B cell (primary cell): ENCODE measurements at places on chromosomes 3 and 15. TPM values are rescaled to one million over a fixed set of nuclear protein-coding genes. Genes with fewer than 3 reads are reported as not detected.

DNA sequence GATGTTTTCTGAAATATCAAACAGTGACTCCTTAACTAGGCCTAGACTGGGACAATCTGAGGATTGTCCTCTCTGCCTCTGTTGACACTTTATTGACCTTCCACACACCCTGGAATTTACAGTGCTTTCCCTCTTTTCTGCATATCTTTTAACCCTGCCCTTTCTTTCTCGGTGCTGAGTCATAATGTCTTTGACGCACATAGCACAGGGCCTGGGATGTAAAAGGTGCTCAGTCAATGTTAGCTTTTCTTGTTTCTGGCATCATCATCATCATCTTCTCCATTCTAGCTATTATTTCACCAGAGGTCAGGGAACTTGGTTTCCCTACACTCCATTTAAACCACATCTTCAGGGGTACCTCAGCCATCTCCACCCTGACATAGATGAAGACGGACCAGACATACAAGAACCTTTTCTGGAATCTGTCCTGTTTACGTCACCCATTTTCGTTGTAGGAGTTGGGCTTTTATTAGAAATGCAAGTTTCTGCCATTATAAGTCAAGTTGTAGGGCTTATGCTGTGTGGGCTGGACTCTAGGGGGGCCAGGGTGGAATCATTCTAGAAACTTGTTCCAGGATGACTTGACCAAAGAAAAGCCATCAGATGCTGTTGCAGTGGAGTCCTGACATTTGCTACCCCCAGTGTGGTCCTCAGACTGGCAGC is 46.6 kb downstream of the ZBTB38 start:
- no peak overlapping the region for H3K4me3 ChIP-seq
- H3K36me3 ChIP-seq: peaks cover 40% of the 10 kb centered on the region
- no peak overlapping the region for H3K27ac ChIP-seq
- peaks cover 21% of the 10 kb centered on the region for H3K4me1 ChIP-seq
- no peaks in the 10 kb centered on the region for H3K27me3 ChIP-seq
- DNase-seq: no peak

DNA sequence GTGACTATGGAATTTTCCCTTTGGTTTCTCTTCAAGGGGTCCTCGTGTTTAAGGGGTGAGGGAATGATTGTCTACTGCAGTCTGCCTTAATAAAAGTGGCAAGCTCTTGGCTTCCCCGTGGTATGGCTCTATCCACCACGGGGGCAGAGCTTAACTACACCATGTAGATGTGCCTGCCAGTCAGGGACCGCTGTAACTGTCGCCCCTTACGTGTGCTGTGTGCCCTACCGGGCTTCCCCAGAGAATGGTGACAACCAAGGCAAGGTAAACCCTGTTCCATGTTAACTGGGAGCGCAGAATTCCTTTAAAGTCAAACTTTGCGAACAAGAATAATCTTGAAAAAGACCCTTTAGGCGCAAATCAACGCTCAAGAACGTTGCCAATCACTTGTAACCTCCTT is 966 bp upstream of the C3orf80 start:
- no peaks in the 10 kb centered on the region for H3K27me3 ChIP-seq
- peak; percentile 22 for DNase-seq
- no peak overlapping the region for H3K4me3 ChIP-seq
- H3K4me1 ChIP-seq: peaks cover 22% of the 10 kb centered on the region
- H3K36me3 ChIP-seq: no peaks in the 10 kb centered on the region

GRCh38 chr15:63492541-63493077 is 11.8 kb upstream of the USP3 start:
- peaks cover 64% of the 10 kb centered on the region for H3K4me1 ChIP-seq
- H3K27me3 ChIP-seq: no peaks in the 10 kb centered on the region
- no peak overlapping the region for H3K4me3 ChIP-seq
- H3K27ac ChIP-seq: no peak overlapping the region
- DNase-seq: no peak
- no peaks in the 10 kb centered on the region for H3K36me3 ChIP-seq

- H3K36me3 ChIP-seq: no peaks in the 10 kb centered on the region
- no peaks in the 10 kb centered on the region for H3K4me1 ChIP-seq
- no peak overlapping the region for H3K27ac ChIP-seq
Measured at GRCh38 chr3:164458986-164459385, 619.3 kb downstream of the SI start.

GRCh38 chr15:68644996-68645395 is 66.2 kb downstream of the CORO2B start:
- no peaks in the 10 kb centered on the region for H3K27me3 ChIP-seq
- H3K4me3 ChIP-seq: no peak overlapping the region
- H3K4me1 ChIP-seq: peaks cover 4% of the 10 kb centered on the region
- no peak overlapping the region for H3K27ac ChIP-seq

DNA sequence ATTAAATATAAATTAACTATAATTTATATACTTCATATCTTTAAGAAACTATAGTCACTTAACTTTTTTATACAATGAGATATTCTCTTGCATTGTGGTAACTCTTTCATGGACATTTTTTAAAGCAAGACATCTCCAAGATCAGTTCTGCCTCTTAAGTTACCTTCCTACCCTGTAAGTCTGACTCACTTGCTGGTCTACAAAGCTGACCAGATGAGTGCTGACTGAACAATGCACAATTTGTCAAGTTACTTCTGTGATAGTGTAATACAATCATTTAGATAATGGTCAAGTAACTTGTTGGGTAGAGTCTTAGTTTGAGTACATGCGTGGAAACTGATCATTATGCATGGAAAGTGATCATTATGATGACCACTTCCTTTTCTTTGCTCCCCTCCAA is 145.9 kb downstream of the MEIS2 start:
- no peak overlapping the region for H3K27ac ChIP-seq
- no peak for DNase-seq
- no peaks in the 10 kb centered on the region for H3K27me3 ChIP-seq
- no peaks in the 10 kb centered on the region for H3K36me3 ChIP-seq

DNA sequence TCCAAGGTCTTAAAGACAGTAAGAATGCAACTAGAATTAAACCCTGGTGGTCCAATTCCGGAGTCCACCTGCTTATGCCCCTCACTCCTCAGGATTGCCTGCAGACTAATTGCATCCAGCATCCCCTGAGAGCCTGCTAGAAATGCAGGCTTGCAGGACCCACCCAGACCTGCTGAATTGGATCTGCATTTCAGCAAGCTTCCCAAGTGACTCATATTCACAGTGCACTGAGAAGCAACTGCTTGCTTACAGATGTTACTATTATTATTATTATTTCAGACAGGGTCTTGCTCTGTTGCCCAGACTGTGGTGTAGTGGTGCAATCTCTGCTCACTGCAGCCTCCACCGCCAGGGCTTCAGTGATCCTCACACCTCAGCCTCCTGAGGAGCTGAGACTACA is 83.5 kb upstream of the VGLL4 start:
- DNase-seq: no peak
- no peaks in the 10 kb centered on the region for H3K36me3 ChIP-seq
- H3K27ac ChIP-seq: no peak overlapping the region
- peaks cover 5% of the 10 kb centered on the region for H3K4me1 ChIP-seq
- H3K4me3 ChIP-seq: no peak overlapping the region
- H3K27me3 ChIP-seq: no peaks in the 10 kb centered on the region

- no peak overlapping the region for H3K27ac ChIP-seq
- DNase-seq: no peak
- peaks cover 28% of the 10 kb centered on the region for H3K4me1 ChIP-seq
- peaks cover 43% of the 10 kb centered on the region for H3K27me3 ChIP-seq
Measured at GRCh38 chr3:186828340-186828739, 14.2 kb upstream of the ADIPOQ start.

GRCh38 chr3:141302364-141303141 is 65.8 kb upstream of the ZBTB38 start:
- no peak overlapping the region for H3K27ac ChIP-seq
- DNase-seq: no peak

- no peaks in the 10 kb centered on the region for H3K4me1 ChIP-seq
- H3K36me3 ChIP-seq: no peaks in the 10 kb centered on the region
- no peaks in the 10 kb centered on the region for H3K27me3 ChIP-seq
- no peak overlapping the region for H3K27ac ChIP-seq
- no peak overlapping the region for H3K4me3 ChIP-seq
- DNase-seq: no peak
Measured at GRCh38 chr15:75671730-75672602, 24.3 kb downstream of the SNX33 start.

DNA sequence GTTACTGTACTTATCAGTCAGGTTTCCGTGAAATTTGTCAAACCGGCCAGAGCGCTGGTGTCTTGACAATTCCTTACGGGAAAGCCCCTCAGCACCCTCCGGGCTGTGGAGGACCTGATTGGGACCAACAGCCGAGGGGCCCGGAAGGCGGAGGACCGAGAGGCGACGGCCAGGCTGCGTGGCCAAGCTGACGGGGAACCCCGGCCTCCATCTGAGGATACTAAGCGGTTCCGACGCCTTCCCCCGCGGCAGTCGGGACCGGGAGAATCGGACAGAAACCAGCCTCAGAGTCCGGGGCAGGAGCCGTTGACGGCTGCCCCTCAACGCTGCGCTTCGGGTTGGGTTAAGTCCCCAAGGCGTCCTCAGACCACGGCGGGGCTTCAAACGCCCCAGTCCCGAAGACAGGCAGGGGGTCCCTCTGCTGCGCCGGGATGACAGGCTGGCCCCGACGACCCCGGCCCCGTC is 499 bp downstream of the ALDH1A2 start:
- peak overlapping the region; percentile 43 for H3K4me3 ChIP-seq
- H3K27me3 ChIP-seq: peaks cover 37% of the 10 kb centered on the region
- H3K4me1 ChIP-seq: peaks cover 10% of the 10 kb centered on the region
- H3K36me3 ChIP-seq: no peaks in the 10 kb centered on the region
- DNase-seq: peak; percentile 30

DNA sequence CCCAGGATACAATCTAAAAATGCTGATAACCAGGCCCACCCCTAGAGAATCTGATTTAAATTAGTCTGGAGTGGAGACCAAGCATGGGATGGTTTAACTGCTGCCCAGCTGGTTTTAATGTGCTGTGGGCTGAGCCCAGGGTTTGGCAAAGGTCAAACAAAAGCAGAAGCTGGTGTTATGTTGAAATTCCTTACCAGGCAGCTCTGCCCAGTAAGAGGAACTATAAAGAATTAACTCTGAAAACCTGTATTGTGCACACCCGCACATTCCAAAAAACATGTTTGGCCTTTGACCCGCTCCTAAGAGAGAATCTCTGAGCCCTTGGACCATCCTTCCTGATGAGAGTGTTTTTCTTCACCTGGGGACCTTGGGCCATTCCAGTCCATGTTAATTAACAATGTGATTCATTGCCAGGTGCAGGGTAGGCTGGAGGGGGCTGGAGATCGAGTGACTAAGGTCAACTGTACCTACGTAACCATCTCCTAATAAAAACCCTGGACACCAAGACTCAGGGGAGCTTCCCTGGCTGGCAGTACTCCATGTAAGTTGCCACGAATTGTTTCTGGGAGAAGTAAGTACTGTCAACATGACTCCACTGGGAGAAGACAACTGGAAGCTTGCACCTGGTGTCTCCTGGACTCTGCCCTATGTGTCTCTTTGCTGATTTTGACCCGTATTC is 10.9 kb downstream of the CCDC13 start:
- DNase-seq: no peak
- no peaks in the 10 kb centered on the region for H3K4me1 ChIP-seq
- H3K27me3 ChIP-seq: no peaks in the 10 kb centered on the region
- no peak overlapping the region for H3K27ac ChIP-seq
- no peaks in the 10 kb centered on the region for H3K36me3 ChIP-seq

DNA sequence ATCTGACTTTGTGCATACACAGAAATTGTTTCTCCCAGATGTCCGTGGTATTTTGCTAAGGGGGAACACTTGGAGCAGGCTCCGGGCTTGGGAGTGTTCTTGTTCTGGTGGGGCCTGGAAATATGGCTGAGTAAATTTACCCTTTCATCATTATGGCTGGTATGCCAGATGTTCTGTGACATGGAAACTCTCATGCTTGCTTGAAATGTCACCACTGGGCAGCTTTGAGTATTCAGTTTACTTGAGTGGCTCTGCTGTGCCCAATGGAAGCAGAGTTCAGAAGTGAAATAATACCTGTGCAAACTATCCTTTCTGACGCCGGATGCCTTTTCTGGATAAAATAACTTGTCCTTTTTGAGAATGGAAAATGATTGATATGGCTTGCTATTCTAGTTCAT is 283.6 kb upstream of the TPM1 start:
- no peaks in the 10 kb centered on the region for H3K36me3 ChIP-seq
- no peaks in the 10 kb centered on the region for H3K27me3 ChIP-seq
- H3K4me3 ChIP-seq: no peak overlapping the region
- H3K4me1 ChIP-seq: no peaks in the 10 kb centered on the region

DNA sequence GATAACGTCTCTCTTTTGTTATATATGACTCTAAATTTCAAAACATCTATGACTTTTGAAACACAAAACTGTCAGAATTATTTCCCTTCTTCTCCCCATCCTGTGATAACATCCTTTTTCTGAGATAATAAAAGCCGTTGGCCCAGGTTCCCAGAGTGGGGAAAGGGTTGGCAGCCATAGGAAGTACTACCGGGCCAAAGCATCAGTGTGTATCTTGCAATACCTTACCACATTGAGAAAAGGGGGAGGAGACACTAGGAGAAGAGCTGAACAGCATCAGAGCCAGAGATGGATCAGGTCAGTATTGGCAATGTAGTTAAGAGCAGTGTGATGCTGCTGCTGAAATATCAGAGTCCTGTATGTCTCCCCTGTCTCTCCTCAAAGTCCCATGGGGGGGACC is 210.0 kb upstream of the PROK2 start:
- no peak overlapping the region for H3K27ac ChIP-seq
- H3K4me3 ChIP-seq: no peak overlapping the region
- H3K36me3 ChIP-seq: no peaks in the 10 kb centered on the region

DNA sequence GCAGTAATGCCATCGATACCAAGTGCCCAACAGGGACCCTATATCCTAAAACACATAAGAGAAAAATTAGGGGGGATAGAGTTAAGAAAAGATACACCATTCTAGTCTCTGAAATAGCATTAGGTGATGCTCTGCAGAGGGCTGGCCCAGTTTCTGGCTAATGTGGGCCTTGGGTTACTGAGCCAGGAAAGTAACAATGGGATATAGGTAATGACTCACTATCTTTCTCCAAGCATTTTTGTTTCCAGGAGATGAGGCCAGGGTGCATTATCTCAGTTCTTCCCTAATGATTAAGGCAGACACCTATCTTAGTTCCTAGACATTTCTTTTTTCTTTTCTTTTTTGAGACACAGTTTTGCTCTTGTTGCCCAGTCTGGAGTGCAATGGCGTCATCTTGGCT is 50.0 kb downstream of the PRKAR2A start:
- no peak for DNase-seq
- H3K4me3 ChIP-seq: no peak overlapping the region
- no peaks in the 10 kb centered on the region for H3K27me3 ChIP-seq
- H3K36me3 ChIP-seq: peaks cover 2% of the 10 kb centered on the region
- H3K4me1 ChIP-seq: no peaks in the 10 kb centered on the region

C2CD4A gene
- total RNA-seq: not detected in 2 replicates

SERPINI2 gene
- total RNA-seq: not detected in 2 replicates

SEMA3G gene
- 0.27 and 0.42 TPM in 2 replicates for total RNA-seq

HYKK gene
- total RNA-seq: 0.42 and 0.46 TPM in 2 replicates

WDR73 gene
- total RNA-seq: 42.7 and 43.4 TPM in 2 replicates

TEX55 gene
- total RNA-seq: not detected in 2 replicates

CSPG4 gene
- total RNA-seq: 0.15 and 0.17 TPM in 2 replicates

FURIN gene
- 66.7 and 68.9 TPM in 2 replicates for total RNA-seq

PLXNB1 gene
- total RNA-seq: 3.9 and 5.0 TPM in 2 replicates

CKMT1B gene
- total RNA-seq: not detected in 2 replicates

MOBP gene
- total RNA-seq: not detected in 2 replicates
